Left renal pelvis (tissue), 4 donors: ENCODE measurements at places on chromosomes 12 and 14. TPM values are rescaled to one million over a fixed set of nuclear protein-coding genes. Genes with fewer than 3 reads are reported as not detected.

GRCh38 chr14:33510063-33510481 is 440.8 kb downstream of the EGLN3 start:
- no peak for DNase-seq

GRCh38 chr12:62319058-62319457 is 58.9 kb downstream of the USP15 start:
- DNase-seq, result no peak

COX6A1 gene
- 318 TPM for polyA plus RNA-seq

GRCh38 chr14:23164949-23165348 is 18.5 kb downstream of the SLC7A8 start:
- DNase-seq, result no peak
